Head of caudate nucleus (tissue), 42 donors: ENCODE measurements at places on chromosomes 6 and 20.

GRCh38 chr20:63664861-63665594 lies 6.9 kb downstream of the RTEL1 start:
- DNase-seq, result peak; percentile 60

- DNase-seq, result no peak
These were observed 131.5 kb upstream of the F13A1 start for GRCh38 chr6:6452002-6452401.

GRCh38 chr6:20610636-20611370 lies 76.5 kb downstream of the CDKAL1 start:
- DNase-seq, result no peak

DNA sequence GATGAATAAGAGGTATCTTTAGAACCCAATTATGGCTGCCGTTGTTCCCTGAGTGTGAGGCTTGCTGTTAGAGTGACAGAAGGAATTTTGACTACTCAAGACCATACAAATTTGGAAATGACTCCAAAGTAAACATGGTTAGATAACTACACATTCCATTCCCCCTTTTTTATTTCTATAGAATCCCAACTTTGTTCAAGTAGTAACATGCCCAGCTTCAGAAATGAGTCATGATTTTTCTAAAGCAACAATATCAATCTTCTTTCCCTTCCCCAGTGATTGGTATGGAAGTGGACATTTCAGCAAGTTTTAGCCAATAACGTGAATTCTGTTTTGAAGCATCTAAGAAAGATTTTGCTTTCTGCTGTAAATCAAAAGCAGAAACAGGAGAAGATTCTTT lies 37.8 kb downstream of the HCRTR2 start:
- no peak for DNase-seq

DNA sequence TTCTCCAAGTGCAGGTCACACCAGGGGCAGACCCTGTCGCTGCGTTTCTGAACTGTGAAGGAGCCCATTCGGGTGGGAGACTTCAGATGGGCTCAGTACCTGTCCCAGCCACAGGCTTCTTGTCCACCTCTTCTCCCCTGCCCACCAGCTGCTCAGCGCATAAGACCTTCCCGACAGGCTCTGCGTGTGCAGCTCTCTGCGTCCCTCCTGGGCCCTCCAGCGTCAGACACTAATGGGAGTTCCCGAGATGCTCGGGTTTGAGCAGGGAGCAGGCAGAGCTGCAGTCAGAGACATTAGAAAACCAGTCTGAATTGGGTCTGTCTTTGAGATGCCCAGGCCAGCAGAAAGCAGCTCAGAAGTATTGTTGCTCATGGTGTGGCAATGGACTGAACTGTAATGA lies 50.4 kb downstream of the TCP11 start:
- DNase-seq, result no peak

GRCh38 chr6:14951704-14952103 lies 294.2 kb upstream of the JARID2 start:
- no peak for DNase-seq

GRCh38 chr20:31920275-31920855 lies 31.5 kb downstream of the PDRG1 start:
- DNase-seq, result no peak

DNA sequence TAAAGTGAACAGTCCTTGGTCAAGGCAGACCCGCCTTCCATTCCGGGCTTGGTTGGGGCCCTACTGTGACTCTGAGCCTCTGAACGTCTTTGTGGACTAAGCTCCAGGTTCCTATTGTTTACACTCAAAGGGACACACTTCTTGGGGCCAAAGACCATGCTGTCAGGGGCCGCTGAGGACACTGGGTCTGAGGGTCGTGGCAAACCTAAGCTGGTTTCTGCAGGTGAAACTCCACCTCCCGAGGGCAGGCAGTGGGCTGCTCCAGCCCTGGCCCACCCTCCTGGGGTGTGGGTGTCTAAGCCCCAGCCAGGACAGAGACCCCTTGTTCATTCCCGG lies 43.1 kb downstream of the DSTN start:
- no peak for DNase-seq

- DNase-seq, result no peak
These were observed 91.9 kb downstream of the HAO1 start for GRCh38 chr20:7848351-7848750.

GRCh38 chr6:151255811-151256210 lies 16.0 kb downstream of the AKAP12 start:
- no peak for DNase-seq

GRCh38 chr6:108942556-108943492 lies 94.6 kb downstream of the ARMC2 start:
- no peak for DNase-seq

GRCh38 chr6:159313018-159313417 lies 143.8 kb downstream of the FNDC1 start:
- DNase-seq, result no peak

DNA sequence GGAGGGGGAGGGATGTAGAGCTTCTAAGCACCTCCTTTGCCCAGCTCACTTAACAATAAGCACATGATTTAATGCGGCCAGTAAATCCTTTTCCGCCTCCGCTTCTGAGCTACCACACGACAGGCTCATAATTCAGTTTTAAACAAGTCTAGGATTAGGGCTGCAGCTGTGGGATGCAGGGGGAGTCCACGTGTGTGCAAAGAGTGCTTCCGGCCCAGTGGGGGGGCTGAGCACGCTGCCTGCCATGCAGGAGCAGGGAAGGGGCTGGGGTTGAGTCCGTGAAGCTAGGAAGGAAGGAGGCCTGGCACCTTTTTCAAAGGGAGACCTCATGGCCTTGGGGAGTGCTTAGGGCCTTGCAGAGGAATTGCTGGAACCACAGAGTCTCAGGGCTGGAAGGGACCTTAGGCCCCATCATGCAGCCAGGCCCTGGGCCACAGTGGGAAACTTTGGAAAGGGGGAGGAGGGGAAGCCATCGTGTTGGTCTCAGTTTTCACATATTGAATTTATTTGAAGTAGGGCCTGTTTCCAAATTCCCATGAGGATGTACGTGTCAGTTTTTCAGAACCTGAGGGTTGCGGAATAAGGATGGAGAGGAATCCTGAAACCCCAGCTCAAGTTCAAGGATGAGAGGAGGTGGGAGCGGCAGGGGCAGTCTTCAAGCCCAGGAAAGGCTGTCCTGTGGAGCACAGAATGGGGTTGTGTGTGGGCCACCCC lies 96.1 kb downstream of the VEGFA start:
- no peak for DNase-seq

DNA sequence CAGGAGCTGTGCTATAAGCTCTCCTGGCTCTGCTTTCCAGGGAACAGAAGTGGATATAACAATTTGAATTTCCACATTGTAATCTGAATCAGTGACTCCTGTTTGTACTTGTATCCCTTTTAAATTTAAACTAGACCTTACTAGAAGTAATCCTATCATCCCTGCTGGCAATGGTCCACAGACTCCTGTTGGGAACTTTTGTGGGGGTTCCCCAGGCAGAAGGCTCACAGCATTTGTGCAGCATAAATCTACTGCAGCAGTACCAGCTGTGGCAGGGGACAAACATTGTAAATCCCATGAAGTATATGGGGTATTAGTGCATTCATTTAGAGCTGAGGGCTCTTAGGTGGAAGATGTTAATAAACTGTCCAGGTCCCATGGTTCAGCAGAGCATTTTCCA lies 12.0 kb upstream of the PDCD2 start:
- no peak for DNase-seq

DNA sequence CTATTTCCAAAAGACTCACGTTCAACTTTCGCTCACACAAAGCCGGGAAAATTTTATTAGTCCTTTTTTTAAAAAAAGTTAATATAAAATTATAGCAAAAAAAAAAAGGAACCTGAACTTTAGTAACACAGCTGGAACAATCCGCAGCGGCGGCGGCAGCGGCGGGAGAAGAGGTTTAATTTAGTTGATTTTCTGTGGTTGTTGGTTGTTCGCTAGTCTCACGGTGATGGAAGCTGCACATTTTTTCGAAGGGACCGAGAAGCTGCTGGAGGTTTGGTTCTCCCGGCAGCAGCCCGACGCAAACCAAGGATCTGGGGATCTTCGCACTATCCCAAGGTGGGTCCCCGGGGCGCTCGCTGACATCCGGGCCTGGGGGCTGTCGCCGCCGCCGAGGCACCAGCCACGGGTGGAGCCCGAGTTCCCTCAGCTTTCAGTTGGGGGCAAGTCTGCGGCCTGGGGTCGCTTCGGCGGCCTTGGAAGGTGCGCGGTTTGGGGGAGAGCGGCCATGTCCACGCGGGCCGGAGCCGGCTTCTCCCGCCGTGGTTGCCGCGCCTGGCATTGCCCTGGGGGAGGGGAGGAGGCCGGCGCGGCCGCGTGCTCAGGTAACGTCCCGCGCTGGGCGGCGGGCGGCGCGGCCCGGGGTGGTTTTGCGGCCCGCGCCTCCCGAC lies 429 bp downstream of the AMD1 start:
- peak; percentile 42 for DNase-seq

- DNase-seq, result no peak
These were observed 5.5 kb downstream of the OR2B6 start for GRCh38 chr6:27962506-27962905.

DNA sequence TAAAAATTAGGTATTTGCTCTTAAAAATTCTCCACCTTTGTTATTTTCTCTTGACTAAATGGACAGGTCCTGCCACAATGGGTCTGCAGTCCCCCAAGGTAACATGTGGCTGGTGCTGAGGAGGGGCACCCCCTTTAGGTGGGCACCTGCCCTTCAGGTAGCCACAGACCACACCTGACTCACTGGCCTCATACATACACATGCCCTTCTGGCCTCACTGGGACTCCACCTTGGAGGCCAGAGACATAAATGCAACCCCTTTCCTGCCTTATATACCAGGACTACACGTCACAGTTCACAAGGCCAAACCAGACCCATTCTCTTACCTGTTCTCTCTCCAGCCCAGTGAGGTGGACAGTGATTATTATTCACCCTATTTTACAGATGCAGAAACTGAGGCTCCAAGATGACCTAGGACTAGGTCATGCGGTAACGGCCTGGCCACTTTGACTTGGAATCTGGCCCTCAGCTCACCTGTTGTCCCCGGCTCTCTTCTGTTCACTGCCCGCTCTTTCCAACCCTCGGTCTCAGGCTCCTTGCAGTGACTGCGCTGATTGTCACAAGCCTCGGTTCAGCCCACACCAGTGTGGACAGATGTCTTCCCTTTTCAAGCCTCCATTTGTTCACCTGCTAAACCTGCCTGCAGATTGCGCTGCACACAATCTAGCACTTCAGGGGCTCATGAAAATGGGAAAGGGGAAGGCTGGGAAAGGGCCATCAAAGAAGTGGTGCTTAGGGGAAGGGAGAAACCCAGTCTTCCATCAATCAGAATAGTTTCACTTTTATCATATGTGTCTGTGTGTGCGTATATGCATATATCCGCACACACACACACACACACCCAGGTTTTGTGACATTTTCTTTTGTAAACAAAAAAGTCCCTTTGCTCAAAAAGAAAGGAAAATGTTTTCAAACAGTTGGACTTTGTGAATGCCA lies 121.7 kb downstream of the BCAS1 start:
- no peak for DNase-seq

DNA sequence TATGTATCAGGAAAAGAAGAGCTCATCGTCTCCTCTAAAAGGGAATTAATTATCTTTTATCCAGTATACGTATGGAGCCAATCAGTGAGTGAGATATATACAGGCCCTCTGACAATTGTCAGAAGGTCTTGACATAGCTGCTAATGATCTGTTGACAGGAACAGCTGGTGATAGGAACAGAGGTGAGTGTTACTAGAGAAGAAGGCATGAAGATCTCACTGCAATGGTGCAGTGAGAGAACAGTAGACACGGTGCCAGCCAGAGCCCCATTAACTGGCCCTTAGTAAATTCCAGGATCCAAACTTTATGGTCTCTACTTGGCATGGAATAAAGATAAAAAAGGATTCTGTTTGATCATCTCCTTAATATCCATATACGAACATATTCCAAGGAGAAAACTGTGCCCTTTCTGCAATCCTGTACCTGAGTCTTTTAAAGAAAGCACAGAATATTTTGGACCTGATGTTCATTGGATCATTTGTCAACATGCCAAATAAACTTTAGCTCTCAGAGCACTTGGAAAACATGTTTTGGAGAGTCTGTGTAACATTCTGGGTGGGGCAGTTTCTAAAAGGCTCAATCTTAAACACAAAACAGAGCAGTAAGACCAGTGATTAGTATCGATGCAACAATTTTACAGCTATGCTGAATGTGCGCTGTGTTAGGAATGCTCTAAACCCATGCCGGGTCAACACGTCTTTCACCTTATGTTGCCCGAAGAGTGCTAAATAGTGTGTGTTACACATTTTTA lies 135.8 kb upstream of the CITED2 start:
- DNase-seq, result no peak

DNA sequence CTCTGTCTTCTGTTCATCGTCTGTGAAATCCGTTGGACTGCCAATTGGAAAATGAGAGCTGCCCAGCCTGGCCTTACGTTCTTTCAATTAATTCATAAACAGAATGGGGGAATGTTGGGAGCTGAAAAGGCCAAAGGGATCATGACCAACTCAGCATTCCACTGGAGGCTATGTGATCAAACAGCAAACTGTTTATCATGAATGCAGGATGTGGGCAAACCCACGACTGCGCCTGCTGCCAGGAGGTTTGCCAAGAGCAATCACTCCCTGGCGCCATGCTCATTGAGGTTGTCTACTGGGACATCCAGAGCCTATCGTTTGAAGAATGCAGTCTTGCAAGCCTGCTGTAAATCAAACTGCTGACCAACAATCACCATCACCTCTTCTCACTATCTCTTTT lies 9.3 kb upstream of the FKBP1A start:
- no peak for DNase-seq

- DNase-seq, result peak; percentile 68
These were observed 53.4 kb downstream of the TRAF3IP2 start for GRCh38 chr6:111552241-111552744.

GRCh38 chr6:41692730-41693129 lies 42.7 kb downstream of the TFEB start:
- no peak for DNase-seq

- DNase-seq, result no peak
These were observed 53.5 kb upstream of the PTPN1 start for GRCh38 chr20:50456452-50457324.

DNA sequence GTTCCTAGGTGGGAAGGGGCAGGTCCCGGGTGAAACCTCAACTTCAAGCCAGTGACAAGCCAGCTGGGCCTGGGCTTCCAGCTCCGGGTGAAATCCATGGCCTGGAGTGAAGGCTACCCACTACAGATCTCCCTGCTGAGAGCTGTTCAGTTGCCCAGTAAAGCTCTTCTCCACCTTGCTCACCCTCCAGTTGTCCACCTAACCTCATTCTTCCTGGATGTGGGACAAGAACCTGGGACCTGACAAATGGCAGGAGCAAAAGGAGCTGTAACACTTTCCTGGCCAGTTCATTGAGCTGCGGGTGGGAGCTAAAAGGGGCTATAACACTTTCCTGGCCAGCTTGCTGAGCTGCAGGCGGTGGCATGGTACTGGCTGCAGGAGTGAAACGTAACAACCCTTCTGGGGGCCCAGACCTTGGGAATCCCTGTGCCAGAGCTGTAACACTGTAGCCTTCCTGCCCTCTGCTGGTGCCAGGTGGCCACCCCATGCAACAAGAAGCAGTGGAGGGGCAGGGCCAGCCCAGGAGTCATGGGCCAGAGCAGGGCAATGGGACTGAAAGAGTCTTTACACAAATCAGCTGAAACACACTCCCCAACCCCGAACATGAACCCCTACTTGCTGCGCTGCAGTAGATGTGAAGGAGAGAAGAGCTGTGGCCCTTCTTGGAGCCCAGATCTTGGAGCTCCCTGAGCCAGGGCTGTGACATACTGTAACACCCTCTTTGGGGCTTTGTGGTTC lies 3.6 kb upstream of the HINT3 start:
- DNase-seq, result no peak

- DNase-seq, result no peak
These were observed 15.2 kb upstream of the ATXN1 start for GRCh38 chr6:16776394-16777017.
